ENCODE measurements at places on chromosomes 5 and 9.
A peak's percentile ranks its signal among the peaks of the same experiment; 100 is the strongest.

DNA sequence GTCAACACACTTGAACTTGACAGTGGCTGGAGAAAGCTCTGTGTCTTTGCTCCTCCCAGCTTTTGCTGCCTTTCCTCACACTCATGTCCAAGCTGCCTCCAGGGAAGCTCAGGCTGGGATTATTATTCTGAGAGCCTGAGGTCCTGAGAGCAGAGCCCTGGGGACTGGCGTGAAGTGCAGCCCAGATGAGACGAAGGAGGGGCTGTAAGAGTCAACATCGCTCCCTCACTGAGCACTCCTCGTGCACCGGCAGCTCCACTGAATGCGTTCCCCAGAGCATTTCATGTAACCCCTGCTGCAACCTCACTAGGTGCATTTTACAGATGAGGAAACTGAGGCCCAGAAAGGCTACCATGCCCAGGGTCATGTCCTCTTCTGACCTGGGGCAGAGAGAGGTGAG is 63.5 kb upstream of the PHYKPL start:
- DNase-seq: no peak

- no peak for DNase-seq
Measured at GRCh38 chr5:88203981-88204750, 64.5 kb downstream of the TMEM161B start.

DNA sequence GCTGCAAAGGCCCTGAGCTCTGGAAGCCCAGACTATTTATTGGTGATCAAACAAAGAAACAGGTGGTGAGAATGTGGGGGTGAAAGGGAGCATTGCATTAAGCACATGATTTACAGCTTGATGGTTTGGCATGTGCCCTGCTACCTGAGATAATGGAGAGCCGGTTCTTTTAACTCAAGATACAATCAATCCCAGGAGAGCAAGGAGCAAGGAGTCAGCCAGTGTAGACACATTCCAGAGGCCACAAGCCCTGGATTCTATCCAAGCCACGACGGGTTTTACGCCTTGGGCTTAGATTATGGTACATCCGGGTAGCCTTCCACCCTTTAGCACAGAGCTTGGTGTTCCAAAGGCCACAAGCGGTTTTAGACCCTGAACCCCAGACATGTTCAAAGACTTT is 292.2 kb downstream of the CYLC2 start:
- no peak for DNase-seq

DNA sequence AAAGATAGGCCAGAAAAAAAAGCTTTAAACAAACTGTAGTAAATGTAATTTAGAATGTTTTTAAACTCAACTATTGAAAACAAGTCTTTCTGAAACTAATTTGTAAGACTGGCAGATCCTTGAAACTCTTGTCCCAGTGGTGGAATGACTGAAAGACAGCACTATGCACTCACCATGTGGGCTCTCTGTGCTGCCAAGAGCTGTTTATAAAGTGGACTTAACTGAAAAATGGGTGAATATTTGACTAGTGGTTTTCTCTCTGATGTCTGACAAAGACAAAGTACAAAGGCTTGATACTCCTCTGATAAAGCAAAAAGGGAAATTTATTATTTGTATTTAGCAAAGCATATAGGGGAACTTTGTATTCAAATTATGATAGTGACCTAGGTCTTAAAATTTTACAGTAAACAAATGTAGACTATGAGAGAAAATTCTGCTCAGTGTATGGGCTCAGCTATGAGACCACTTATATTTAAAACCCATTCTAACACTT is 635.4 kb downstream of the NR2F1-AS1 start:
- no peak for DNase-seq

DNA sequence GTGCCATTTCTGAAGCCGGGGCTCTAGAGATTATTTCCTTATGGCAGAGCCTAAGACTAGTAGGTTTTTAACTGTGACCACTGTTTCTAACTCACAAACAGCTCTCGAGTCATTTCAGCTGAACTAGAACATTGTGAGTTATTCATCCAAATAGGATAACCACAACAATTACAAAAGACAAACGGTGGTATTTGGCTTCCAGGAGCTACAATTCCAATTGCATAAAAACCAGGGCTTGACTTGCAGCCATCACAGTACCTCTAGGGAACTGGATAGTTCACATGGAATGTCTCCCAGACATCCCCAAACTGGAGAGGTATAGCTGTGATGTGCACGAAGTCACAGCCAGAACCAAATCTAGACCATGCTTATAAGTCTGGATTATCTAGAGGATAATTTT is 224.8 kb downstream of the FAM114A2 start:
- DNase-seq: no peak

- no peak for DNase-seq
Measured at GRCh38 chr5:31553863-31554262, 21.8 kb downstream of the C5orf22 start.

DNA sequence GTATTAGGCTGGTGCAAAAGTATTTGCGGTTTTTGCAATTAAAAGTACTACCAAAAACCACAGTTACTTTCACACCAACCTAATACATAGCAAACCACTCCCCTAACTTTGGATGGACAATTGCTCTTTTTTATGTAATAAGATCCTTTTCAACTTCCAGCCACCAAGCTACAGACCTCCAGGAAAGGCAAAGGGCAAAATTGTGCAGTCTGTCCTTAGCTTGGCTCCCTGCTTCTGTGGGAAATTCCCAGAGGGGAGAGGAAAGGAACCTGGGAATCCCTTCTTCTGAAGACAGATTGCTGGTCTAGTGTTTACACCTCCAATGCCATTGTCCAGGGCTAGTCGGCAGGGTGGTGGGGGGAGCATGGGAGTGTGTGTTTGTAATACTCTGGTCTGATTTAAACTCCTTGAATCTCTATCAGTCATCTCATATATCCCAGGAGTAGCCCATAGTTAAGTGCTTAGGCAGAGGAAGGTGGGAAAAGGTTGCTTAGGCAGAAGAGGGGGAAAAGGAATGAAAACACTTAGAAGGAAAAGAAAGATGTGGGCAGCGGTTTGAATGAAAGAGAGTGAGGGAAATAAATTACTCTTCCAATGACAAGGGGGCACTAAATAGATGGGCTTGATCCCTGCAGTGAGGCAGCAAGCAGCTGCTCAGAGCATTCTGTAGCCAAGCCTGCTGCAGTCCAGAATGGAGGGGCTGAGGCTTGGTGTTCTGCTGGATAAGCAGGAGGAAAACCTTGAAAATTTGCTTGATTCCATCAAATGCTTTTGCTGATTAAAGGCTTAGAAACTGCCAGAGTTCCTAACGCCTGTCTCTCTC is 86.9 kb upstream of the MAP1B start:
- DNase-seq: no peak

DNA sequence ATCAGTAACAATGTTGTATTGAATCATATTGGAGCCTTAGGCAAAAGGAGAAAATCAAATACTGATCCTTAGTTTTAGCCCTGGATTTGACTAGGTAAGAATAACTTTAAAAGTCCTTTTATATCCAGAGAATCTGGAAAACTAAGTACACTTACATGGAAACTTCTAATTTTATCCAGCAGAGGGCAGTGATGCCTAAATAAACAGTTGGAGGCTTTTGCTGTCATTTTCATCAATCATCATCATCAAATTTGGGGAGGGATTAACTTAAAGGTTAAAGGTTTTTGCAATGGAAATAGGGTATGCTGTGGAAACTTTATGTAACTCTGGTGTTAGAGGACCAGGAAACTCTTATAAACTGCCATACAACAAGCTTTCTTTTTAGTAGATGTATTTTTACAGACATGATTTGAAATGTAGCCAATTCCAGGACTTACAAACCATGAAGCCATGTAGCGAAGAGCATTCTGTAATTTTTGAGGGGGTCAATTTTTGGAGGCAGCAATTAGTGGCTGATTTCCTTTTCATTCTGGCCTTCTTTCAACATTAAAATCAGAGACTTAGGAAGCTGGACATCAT is 112.7 kb downstream of the OSTF1 start:
- DNase-seq: no peak

DNA sequence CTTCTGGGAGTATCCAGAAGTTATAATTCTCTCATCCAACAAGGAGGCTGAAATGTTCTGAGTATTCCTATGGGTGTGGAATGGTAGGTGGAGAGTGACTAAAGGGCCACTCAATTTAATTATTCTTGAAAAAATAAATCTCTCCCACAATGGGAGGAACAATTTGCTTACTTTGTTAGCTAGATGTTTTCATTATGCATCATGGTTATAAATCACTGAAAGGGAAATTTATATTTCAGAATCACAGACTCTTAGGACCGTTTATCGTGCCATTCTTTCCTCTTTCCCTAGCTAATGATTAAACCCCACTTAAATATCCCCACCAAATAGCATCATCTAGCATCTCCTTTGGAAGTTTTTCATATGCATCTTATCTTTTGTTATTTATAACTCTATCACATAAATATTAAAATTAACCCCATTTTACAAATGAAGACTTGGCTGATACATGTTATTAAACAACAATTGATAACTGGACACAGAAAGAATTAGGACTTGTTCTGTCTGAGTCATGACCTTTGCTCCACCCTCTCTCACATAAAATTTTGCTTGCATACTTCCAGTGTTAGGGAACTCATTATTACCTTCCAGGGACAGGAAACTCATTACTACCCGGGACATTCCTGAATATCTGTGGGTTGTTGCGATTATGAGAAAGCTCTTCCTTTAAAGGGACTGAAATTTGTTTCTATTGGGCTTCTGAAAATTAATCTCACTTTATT is 94.9 kb upstream of the NMUR2 start:
- no peak for DNase-seq

DNA sequence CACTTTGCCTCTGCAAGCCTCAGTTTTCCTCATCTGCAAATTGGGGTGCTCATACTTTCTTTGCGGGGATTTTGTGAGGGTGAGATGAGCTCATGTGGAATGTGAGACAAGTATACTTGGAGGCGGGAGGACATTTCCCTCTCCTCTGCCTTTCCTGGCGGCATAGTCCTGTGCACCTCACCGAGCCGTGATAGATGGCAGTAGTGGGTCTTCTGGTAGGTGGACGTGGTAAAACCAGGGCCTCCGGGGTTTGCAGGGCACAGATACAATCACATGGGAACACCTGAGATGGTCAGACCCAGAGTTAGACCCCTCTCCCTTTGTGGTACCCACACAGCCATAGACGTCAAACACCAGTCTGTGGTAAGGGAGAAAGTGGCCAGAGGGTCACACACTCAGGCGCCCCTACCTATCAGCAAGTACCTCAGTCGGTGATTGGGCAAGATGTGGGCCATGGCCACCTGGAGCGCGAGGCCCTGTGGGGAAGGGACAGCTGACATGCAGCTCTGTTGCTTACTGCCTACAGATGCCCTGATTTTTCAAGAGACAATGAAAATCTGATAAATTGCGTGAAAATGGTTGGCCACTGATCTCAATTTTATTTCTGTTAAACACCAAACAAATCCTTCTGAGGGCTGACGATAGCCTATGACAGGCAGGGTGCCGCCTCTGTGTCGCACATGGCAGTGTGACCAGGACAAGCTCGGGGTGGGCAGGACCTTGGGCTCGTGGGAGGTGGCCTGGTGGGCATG is 9.9 kb downstream of the ERGIC1 start:
- DNase-seq: no peak

GRCh38 chr5:73564675-73565074 is 764 bp downstream of the ANKRA2 start:
- DNase-seq: no peak

GRCh38 chr9:110986529-110986928 is 51.7 kb downstream of the LPAR1 start:
- no peak for DNase-seq

GRCh38 chr5:129174480-129174879 is 79.9 kb downstream of the ISOC1 start:
- DNase-seq: no peak

DNA sequence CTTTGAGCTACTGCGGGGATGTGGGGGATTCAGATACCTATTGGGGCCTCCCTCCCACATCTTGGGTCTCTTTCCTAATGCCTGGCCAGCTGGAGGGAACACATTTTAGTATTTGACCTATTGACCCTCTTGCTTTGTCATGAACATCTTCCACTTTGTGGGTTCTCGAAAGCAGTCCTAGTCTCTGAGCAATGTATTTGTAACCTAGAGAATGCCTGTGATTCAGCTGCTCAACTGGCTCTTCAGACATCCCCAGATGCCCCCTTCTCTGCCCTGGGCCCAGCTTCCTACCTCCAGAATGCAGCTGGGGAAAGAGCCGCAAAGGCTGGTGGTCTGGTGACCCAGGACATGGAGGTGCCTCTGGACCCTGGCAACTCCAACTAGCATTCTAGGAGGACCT is 32.2 kb downstream of the APTX start:
- no peak for DNase-seq

GRCh38 chr5:122874179-122874875 is 28.9 kb downstream of the SNX24 start:
- DNase-seq: no peak

GRCh38 chr9:132644251-132644650 is 25.5 kb downstream of the DDX31 start:
- peak; percentile 10 for DNase-seq
